Activated T-cell treated with anti-CD3 and anti-CD28 coated beads, Interleukin-2, amount 50 U/mL, for 72 hours (primary cell): ENCODE measurements at places on chromosomes 5 and 9. TPM values are rescaled to one million over a fixed set of nuclear protein-coding genes. Genes with fewer than 3 reads are reported as not detected.

The LHX3 gene
- total RNA-seq, result 0.17 TPM

The ADGRV1 gene
- total RNA-seq, result 0.21 TPM

The SLCO6A1 gene
- not detected for total RNA-seq

GRCh38 chr9:81119591-81119990 lies 569.8 kb downstream of the TLE1 start:
- no peak overlapping the region for H3K27ac ChIP-seq
- no peaks in the 10 kb centered on the region for H3K27me3 ChIP-seq
- DNase-seq, result no peak

GRCh38 chr9:77959803-77960202 lies 71.8 kb downstream of the GNAQ start:
- no peaks in the 10 kb centered on the region for H3K27me3 ChIP-seq
- no peaks in the 10 kb centered on the region for H3K36me3 ChIP-seq
- H3K27ac ChIP-seq, result no peak overlapping the region
- no peak for DNase-seq
- peaks cover 39% of the 10 kb centered on the region for H3K4me1 ChIP-seq
